ENCODE measurements at places on chromosomes 7 and 10.

DNA sequence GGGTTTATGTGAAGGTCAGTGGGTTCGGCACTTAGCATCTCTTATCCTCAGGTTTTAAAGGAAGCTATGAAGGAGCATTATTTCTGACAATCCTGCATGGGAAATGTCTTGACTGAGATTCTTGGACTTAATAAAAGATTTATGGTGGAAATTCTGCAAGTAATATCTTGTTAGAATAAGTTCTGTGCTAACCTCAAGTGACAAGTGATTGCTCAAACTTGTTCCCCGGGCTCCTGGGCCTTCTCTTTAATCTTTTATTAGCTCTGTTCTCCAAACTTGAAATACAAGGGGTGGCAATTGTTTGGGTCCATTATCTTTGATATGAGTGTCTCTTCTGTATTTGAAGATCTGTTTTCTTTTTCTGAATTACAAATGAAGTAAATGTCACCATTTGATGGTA, 140.6 kb upstream of the CTBP2 start:
- no peak for DNase-seq

- no peak for DNase-seq
These were observed 1139.4 kb downstream of the XPNPEP1 start for GRCh38 chr10:108783897-108784296.

DNA sequence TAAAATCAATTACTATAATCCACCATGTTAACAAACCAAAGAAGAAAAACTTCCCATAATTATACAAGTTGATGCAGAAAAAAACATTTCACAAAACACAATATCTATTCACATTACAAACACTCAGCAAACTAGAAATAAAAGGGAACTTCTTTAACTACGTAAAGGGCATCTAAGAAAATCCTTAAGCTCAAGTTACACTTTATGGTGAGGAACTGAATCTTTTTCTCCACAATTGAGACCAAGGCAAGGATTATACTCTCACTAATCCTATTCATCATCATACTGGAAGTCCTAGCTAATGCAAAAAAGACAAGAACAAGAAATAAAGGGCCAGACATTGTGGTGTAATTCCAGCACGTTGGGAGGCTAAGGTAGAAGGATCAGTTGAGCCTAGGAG, 159.9 kb downstream of the ZNF365 start:
- DNase-seq = no peak

DNA sequence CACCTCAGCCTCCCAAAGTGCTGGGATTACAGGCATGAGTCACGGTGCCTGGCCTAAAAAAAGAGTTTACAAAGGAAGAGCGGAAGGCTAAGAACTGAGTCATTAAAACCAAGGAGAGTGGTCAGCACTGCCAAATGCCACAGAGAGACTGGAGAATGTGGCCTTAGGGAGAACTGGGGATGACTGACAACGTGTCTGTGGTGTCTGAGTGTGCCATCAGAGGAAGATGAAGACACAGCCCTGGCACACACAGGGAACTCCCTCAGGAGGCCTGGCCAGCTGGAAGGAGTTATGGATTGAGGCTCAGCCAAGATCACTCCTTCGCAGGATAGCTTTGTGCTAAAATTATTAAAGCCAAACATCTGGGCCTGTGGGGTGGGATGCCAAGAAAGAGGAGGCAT, 3.9 kb upstream of the INA start:
- DNase-seq = no peak

- DNase-seq = no peak
These were observed 4.1 kb downstream of the ATG9B start for GRCh38 chr7:151020231-151020630.

GRCh38 chr7:12638851-12639456, 48.5 kb upstream of the ARL4A start:
- no peak for DNase-seq

- DNase-seq = no peak
These were observed 15.3 kb upstream of the ASB4 start for GRCh38 chr7:95470452-95470851.

DNA sequence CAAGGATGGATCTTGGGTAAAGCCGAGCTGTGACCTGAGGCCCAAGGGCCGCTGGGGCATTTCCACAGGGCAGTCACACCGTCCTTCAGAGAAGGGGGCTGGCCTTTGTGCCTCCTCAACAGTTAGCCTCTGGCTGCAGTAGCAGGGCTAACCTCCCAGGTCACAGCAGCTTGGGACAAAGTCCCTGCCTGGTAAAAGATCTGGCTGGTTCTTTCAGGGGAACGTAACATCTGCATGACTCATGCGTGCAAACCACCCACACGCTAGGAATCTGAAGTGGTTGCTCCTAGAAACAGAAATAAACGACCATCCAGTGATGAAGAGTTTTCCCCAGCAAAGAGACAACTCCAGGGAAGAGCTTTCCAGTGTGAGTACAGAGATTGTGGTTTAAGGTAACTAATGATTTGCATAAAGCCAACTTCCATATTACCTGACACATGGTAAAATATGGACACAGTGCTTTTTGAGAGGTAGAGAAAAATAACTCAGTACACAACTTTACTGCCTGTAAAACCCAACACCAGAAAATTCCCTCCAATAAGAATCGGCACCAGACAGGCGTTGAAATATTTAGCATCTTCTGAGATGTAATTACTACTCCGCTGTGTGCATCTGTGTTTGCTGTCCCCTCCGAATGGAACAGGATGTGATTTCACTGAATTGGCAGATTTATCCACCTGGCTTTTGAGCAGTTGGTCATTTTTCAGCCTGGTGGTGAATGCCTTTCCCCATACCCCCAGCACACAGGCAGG, 84.9 kb upstream of the ADRB1 start:
- DNase-seq = no peak

GRCh38 chr10:7133278-7133677, 277.6 kb downstream of the SFMBT2 start:
- DNase-seq = no peak

Data from stimulated activated CD8-positive, alpha-beta memory T cell treated with anti-CD3 and anti-CD28 coated beads, Interleukin-15, amount 100 ng/mL, for 4 hours (primary cell).